ENCODE measurements at places on chromosomes 11 and 22.

DNA sequence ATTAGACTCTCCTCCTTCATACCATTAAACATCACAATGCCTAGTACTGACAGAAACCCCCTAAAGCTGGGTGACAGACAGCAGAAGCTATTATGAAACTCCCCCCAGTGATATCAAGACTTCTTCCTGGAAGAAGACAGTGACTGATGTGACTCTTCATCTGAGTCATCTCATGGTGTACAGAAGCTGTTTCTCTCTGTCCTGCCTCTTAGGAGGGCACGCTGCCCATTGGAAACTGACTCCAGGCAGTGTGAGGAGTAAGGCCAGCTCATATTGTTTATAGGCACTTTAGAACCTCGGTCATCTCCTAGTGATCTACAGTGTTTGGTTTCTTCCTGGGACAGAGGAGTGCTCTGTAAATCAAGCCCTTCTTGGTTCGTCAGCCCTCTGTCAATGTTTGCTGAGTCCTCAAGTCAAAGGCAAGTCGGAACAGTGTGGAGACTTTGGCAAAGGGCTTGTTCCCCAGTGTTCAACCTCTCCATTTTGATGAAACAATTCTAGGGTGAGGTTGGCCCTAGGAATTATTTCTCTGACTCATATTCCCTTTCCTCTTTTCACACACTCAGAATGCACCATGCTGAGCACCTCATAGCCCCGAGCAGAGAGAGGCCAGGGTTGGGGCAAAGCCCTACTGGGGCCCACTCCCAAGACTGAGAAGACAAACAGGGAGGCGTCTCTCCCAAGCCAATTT is 172.5 kb upstream of the TMEM45B start:
- no peak for DNase-seq

GRCh38 chr22:25690798-25691197 is 51.2 kb upstream of the MYO18B start:
- no peak for DNase-seq

DNA sequence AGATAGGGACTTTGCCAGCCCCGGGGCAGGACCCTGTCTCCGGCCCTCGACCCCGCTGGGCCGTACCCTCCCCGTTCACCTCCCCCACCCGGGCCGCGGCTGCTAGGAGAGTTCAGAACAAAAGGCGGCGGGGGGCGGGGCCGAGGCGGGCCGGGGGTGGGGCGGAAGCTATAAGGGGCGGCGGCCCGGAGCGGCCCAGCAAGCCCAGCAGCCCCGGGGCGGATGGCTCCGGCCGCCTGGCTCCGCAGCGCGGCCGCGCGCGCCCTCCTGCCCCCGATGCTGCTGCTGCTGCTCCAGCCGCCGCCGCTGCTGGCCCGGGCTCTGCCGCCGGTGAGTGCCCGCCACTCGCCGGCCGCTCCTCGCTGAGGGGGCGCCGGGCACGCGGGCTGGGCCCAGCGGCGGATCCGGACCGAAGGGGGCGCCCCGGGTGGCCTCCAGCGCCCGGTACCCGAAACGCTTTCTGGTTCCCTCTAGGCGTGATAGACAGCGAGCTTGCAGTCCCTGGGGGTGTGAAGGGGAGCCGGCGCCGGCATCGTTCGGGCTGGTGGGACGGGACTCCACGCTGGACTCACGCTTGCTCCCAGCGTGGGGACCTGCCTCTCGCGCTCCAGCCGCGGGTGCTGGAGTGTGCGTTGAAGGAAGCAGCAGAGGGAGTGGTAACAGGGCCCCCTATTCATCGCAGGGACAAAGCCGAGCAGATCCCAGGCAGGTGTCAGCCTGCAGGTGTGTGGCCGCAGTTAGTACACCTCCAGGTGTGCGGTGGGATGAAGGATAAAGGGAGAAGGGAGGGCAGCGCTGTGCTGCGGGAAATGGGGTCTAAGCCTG is at the start of gene MMP11:
Gene MMP11, plus strand, starts transcription at position 201 of the 825 bp plus-strand sequence. Its CDS starts 22 bp downstream, at position 223.
- DNase-seq, result peak; percentile 62

GRCh38 chr11:70497536-70498075 is 99.3 kb downstream of the CTTN start:
- no peak for DNase-seq

- DNase-seq, result no peak
These were observed 13.7 kb upstream of the POU2AF2 start for GRCh38 chr11:111231836-111232235.

DNA sequence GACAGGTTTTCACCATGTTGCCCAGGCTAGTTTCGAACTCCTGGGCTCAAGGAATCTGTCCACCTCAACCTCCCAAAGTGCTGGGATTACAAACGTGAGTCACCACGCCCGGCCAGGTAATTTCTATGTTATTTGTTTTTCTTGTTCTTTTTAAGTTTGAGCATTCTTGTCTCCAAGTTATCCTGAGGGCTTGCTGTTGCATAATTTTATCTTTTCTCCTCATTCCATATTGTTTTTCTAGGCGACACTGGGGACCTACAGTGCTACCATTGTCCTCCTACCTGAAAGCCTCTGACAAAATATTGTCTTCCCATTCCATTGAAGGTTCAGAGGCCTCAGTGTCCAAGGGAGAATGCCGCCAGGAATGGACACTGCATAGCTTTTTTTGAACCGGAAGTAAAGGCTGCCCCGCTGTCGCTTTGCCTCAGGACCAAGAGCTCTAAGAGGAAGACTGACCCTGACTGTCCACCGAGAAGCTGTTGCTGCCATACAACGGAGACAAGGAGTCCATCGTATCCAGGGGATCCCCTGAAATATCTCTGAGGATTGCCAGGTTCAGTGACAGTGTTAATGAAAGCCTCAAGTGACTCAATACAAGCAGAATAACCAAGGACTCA is 9.7 kb downstream of the AP5B1 start:
- DNase-seq, result no peak

- no peak for DNase-seq
These were observed 164.4 kb upstream of the BDNF start for GRCh38 chr11:27864611-27865010.

DNA sequence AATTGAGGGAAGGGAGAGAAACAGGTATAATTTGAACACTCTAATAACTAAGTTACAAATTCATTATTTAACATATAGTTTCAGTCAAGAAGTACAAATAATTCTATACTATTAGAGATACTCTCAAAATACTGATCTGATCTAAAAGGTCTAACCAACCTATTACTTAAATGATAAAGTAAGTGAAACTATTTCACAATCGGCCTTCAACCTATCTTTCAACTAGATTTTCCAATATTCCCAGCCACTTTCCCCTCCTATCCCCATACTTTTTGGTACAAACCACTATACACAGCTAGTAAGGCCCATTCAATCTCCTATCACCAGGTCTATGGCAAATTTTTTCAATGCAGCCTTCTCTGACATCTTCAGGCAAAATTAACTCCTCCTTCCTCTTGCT is 106.7 kb downstream of the SIK3 start:
- DNase-seq, result no peak

DNA sequence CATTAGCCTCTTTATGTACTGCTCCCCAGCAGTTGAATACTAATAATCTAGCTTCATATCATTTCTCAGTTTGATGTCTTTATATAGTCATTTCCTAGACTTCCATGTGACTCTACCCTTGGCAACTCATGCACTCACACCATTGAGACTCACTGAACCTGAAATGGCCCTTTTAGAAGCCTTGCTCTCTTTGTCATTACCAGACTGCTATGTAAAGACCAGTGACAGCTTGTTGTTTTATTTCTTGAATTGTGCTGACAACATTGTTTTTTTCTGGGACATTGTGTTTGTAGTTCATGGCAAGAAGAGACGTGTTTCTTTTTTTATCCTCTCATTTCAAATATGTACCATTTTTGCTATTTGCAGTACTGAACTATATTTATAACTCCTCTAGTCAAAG is 256.5 kb downstream of the CNTN5 start:
- DNase-seq, result no peak

DNA sequence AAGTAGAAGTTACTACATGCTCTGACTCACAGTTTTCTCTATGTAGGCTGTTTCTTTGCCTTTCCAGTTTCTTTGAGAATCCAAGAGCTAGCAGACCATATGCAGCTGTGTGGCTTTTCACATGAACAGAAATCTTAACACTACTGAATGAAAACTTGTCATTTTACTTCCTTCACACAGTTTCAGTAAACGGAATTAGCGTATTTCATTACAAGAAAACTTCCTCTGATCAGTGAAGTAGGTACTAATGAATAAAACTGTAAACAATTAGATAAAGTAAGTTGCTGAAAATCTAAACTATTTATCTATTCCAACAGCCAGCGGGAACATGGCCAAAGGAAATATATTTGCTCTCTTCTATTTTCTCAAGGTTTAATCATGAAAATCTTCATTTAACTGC is 953.2 kb downstream of the LRRC4C start:
- no peak for DNase-seq

DNA sequence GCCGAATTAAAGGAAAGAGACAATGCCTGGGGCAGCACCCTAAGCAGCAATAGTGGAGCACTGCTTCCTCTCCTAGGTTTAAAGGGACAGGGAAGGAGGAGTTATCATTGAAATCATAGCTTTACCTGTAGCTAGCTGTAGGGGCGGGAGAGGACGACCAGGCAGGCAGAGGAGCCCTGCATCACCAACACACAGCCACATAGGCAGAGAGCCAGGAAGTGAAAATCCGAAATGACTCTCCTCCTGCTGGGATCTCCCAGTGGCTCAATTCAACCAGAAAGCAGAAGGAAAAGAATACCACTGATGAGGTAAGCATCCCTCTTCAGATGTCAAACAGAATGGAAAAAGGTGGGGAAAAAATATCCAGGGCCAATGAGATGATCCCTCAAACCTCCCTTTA is 20.4 kb downstream of the MRGPRX4 start:
- no peak for DNase-seq

- no peak for DNase-seq
These were observed 2.7 kb downstream of the SIK3 start for GRCh38 chr11:117095284-117096161.

Measured in activated CD8-positive, alpha-beta T cell treated with anti-CD3 and anti-CD28 coated beads, Interleukin-2, amount 10 ng/mL, durations not matched to agents 7 days and 5 days (primary cell).